ENCODE measurements at places on chromosomes 3 and 15. TPM values are rescaled to one million over a fixed set of nuclear protein-coding genes. Genes with fewer than 3 reads are reported as not detected.

The STRIT1 gene
- total RNA-seq: not detected

The TMC3 gene
- 0.10 TPM for total RNA-seq

The CTXN2 gene
- total RNA-seq: not detected

The ADAMTS9 gene
- 13.6 TPM for total RNA-seq

The ADGRG7 gene
- total RNA-seq: 2.8 TPM

The PRSS50 gene
- total RNA-seq: 1.1 TPM

The FILIP1L gene
- 30.6 TPM for total RNA-seq

DNA sequence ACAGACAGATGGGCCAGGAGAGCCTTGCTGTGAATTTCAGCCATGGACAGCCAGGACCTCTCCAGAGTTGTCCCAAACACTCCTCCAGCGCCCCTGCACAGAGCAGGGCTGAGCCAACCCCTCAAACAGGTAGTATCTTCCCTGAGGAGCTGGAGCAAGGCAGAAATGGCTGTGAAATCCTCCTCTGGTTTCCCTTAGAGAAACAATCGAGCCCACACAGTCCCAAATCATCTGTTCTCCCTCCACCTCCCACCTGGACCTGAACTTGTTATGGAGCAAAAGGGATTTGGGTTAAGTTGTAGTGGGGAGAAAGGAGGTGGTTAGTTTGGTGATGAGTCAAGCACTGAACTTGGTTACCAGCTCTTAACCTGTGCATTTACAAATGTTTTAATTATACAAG, 205.7 kb upstream of the BHLHE40 start:
- no peak for DNase-seq
